Pericardium fibroblast (primary cell): ENCODE measurements at places on chromosomes 7 and 10. TPM values are rescaled to one million over a fixed set of nuclear protein-coding genes. Genes with fewer than 3 reads are reported as not detected.

LYZL2 gene
- not detected in 2 replicates for total RNA-seq

ZNF212 gene
- total RNA-seq = 3.0 and 5.4 TPM in 2 replicates

KCNIP2 gene
- total RNA-seq = 0.12 TPM in 1 of 2 replicates, not detected in the other

CCL26 gene
- total RNA-seq = not detected in 2 replicates

HABP2 gene
- not detected in 2 replicates for total RNA-seq

ALOX5 gene
- total RNA-seq = not detected in 2 replicates

NME8 gene
- total RNA-seq = not detected in 2 replicates

HHEX gene
- 0.12 and 0.51 TPM in 2 replicates for total RNA-seq

TUBAL3 gene
- total RNA-seq = not detected in 2 replicates

SFTPD gene
- not detected in 2 replicates for total RNA-seq

COPG2 gene
- total RNA-seq = 12.1 and 23.3 TPM in 2 replicates

TFEC gene
- total RNA-seq = not detected in 2 replicates

CCT6A gene
- 76.1 and 92.5 TPM in 2 replicates for total RNA-seq

COL1A2 gene
- 7,471 and 8,614 TPM in 2 replicates for total RNA-seq

MSMB gene
- total RNA-seq = not detected in 2 replicates

PTPRN2 gene
- total RNA-seq = 1.5 and 3.5 TPM in 2 replicates

RARRES2 gene
- total RNA-seq = 90.6 and 142 TPM in 2 replicates

CALHM3 gene
- total RNA-seq = 0.58 TPM in 1 of 2 replicates, not detected in the other

WDFY4 gene
- total RNA-seq = 0.12 TPM in 1 of 2 replicates, not detected in the other

FXYD4 gene
- not detected in 2 replicates for total RNA-seq

CPED1 gene
- total RNA-seq = 6.1 and 6.9 TPM in 2 replicates

A1CF gene
- not detected in 2 replicates for total RNA-seq

MMRN2 gene
- total RNA-seq = 0.70 and 3.6 TPM in 2 replicates

ATOH7 gene
- not detected in 2 replicates for total RNA-seq

TSPAN33 gene
- total RNA-seq = 0.47 and 2.2 TPM in 2 replicates

REPIN1 gene
- 54.8 and 57.9 TPM in 2 replicates for total RNA-seq

OR2A7 gene
- total RNA-seq = 0.17 TPM in 1 of 2 replicates, not detected in the other

MRC1 gene
- total RNA-seq = 0.09 TPM in 1 of 2 replicates, not detected in the other

ACSL5 gene
- 4.3 and 6.5 TPM in 2 replicates for total RNA-seq

INHBA gene
- 2.6 and 12.3 TPM in 2 replicates for total RNA-seq

CCDC146 gene
- 1.2 TPM in 2 replicates for total RNA-seq

TAS2R3 gene
- total RNA-seq = 0.17 TPM in 1 of 2 replicates, not detected in the other

ITIH2 gene
- total RNA-seq = not detected in 2 replicates

HOXA10 gene
- 2.3 TPM in 1 of 2 replicates, not detected in the other for total RNA-seq

CFAP70 gene
- 0.23 and 0.94 TPM in 2 replicates for total RNA-seq

MOGAT3 gene
- not detected in 2 replicates for total RNA-seq

TES gene
- 47.6 and 50.5 TPM in 2 replicates for total RNA-seq

BUD23 gene
- 31.6 and 45.7 TPM in 2 replicates for total RNA-seq

SEMA3E gene
- total RNA-seq = under 0.01 and 0.09 TPM in 2 replicates
